ENCODE measurements at places on chromosomes 13 and 19. TPM values are rescaled to one million over a fixed set of nuclear protein-coding genes. Genes with fewer than 3 reads are reported as not detected.

GRCh38 chr19:14528419-14529253, 758 bp upstream of the TECR start:
- H3K4me1 ChIP-seq: no peaks in the 10 kb centered on the region
- DNase-seq: no peak
- H3K27me3 ChIP-seq: no peaks in the 10 kb centered on the region

DNA sequence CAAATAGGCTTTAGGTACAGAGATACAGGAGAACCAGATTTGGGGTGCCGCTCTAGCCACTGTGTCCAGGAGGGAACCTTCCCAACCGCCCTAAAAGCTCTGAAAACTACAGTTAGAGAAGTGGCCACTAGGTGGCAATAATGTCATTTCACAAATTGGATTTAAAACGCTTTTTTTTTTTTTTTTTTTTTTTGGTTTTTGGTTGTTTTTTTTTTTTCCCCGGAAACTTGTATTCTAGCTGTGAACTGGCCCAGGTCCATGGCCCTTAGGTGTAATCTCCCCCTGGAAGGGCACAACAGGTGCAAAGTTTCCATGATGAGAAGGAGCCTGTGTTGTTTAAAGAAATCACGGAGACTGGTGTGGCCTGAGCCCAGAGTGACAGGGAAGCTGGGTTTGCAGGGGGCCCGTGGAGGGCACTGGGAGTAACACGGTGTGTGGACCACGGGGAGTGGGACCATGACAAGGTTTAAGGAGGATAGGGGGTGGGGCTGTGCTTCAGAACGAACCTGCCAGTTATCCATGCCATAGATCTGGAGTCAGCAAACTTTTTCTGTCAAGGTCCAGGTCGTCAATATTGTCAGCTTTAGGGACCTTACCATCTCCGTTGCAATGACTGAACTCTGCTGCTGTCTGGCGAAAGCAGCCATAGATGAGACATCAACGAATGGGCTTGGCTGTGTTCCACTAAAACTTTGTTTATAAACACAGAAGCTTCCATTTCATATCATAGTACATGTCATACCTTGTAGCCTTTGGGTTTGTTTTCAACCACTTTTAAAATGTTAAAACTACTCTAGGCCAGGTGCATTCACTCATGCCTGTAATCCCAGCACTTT, 10.1 kb downstream of the OR1I1 start:
- peak; percentile 45 for DNase-seq
- no peaks in the 10 kb centered on the region for H3K36me3 ChIP-seq
- H3K4me1 ChIP-seq: no peaks in the 10 kb centered on the region
- H3K27me3 ChIP-seq: peaks cover 23% of the 10 kb centered on the region
- H3K27ac ChIP-seq: no peak overlapping the region

NLRP9 gene
- not detected for total RNA-seq

CYP4F2 gene
- 0.22 TPM for total RNA-seq

MAP4K1 gene
- total RNA-seq: 1.2 TPM

SULT2B1 gene
- total RNA-seq: not detected

GRCh38 chr13:109720758-109721184, 65.6 kb downstream of the IRS2 start:
- no peaks in the 10 kb centered on the region for H3K27me3 ChIP-seq
- DNase-seq: no peak
- H3K4me3 ChIP-seq: no peak overlapping the region
- H3K36me3 ChIP-seq: no peaks in the 10 kb centered on the region
- no peak overlapping the region for H3K27ac ChIP-seq
- no peaks in the 10 kb centered on the region for H3K4me1 ChIP-seq

TTC9B gene
- not detected for total RNA-seq

ELSPBP1 gene
- not detected for total RNA-seq

DNA sequence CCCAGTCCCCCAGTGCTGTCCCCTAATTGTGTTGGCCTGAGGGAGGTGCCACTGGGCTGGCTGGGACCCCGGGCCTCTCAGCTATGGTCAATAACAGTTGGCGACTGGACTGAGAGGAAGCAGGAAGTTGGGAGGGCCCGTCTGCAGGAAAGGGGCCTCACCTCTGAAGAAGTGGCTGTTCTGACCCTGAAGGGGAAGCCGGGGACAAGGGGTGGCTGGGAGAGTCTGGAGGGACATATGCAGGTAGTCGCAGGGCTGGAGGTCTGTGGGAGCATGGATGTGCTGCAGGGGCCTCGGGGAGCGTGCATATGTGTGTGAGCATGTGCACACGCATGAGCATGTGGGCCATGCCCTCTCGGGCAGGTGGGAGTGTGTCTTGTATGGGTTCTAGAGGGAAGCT, 5.9 kb downstream of the PKN1 start:
- no peak overlapping the region for H3K4me3 ChIP-seq
- H3K27me3 ChIP-seq: no peaks in the 10 kb centered on the region
- peaks cover 23% of the 10 kb centered on the region for H3K36me3 ChIP-seq
- DNase-seq: no peak
- H3K27ac ChIP-seq: no peak overlapping the region

DNA sequence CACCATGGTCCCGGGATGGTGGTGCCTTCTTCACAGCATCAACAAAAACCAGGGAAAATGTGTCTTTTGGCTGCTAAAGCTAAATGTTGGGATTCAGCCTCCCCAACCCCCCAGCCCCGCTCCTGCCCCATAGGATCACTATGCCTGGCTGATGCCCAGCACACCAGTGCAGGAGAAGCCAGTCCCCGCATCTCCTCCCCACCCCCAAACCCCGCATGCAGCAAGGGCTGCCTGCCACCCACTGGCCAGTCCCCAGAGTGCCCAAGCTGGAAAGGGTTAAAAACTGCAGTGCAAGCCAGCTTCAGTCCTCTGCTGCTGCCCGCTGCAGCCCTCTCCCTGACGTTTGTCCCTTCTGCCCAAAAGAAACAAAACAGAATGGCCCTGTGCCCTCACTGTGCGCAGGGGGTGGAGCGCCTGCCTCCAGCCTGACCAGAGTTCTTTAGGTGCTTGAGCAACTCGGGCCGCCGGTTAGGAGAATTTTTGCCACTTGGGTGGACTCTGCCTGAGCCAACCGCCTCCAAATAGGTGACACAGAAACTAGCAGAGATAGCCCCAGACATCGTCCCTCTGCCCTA, 3.7 kb downstream of the CALM3 start:
- H3K4me1 ChIP-seq: peaks cover 22% of the 10 kb centered on the region
- H3K27ac ChIP-seq: no peak overlapping the region
- H3K4me3 ChIP-seq: no peak overlapping the region
- H3K36me3 ChIP-seq: peaks cover 42% of the 10 kb centered on the region
- no peak for DNase-seq
- no peaks in the 10 kb centered on the region for H3K27me3 ChIP-seq

ERICH6B gene
- not detected for total RNA-seq

GRCh38 chr19:34503531-34504272, 22.1 kb downstream of the WTIP start:
- H3K4me1 ChIP-seq: peaks cover 6% of the 10 kb centered on the region
- H3K27me3 ChIP-seq: no peaks in the 10 kb centered on the region
- H3K36me3 ChIP-seq: peaks cover 6% of the 10 kb centered on the region
- no peak for DNase-seq

DNA sequence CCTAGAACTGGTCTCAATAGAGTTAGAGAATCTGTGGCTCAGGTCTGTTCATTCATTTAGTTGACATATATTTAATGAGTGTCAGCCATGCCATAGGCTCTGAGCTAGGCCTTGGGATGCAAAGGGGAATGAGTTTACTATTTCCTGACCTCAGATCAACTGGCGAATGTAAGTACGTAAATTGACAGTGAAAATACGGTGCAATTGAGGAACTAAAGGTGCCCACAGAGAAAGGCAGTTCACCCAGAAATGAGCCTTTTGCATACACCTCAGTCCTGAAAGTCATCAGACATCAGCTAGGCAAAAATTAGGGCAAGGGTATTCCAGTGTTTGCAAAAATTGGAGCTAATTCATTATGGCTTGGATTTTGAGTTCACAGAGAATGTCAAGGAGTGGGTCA, 20.6 kb upstream of the UPF3A start:
- DNase-seq: no peak
- H3K4me3 ChIP-seq: no peak overlapping the region
- H3K36me3 ChIP-seq: peaks cover 4% of the 10 kb centered on the region
- H3K27me3 ChIP-seq: no peaks in the 10 kb centered on the region

Data from Calu3 (cell line).